ENCODE measurements at places on chromosomes 1 and 21.

DNA sequence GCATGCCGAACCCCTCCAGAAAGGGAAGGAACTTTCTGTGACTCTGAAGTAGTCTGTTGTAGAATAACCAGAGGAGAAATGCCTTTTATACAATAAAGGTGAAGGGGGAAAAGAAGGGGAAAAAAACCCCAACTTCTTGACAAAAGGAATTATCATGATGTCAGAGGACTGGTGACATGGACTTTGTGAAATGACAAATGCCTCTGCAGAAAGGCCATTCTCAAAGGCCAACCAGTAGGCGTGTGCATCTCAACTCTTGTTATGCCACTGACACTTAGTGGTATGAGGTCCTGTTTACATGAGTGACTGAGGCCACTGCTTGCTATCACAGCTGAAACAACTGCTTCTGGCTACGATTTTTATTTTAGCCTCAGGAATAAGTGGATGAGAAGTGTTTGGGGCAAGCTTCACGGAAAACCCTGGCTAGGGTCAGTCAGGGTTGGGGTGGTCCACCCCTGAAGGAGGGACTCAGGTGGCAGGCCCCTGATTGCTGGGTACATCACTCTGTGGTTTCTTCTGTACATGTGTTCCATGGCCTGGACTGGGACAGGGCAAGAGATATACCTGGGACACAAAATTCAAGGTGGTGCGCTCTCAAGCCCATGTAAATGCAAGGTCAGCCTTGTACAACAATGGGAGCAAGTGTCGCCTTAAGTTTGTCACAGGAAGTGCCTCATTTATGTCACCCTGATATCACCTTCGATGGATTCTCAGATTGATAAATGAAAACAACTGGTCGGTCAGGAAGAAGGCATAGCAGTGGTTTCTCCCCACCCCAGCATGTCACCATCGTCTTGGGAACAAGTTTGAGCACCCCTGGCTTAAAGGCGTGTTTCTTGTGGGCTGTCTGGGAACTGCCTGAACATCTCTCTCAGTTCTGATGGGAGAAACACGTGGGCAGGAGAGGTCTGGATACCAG, 12.4 kb downstream of the RUNX1 start:
- no peak for DNase-seq

DNA sequence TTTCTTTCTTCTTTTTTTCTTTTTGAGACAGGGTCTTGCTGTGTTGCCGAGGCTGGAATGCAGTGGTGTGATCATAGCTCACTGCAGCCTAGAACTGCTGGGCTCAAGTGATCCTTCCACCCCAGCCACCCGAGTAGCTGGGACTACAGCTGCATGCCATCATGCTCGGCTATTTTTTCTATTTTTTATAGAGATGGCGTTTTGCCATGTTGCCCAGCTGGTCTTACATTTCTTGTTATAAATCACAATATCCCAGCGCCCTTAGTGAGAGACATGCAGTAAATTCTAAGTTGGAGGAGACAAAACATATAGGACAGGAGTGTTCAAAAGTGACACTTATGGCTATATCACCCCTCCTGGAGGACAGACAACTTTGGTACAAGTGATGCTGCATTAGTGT, 31.3 kb upstream of the ACTN2 start:
- no peak for DNase-seq

- no peak for DNase-seq
These were observed 37.4 kb downstream of the XCL1 start for GRCh38 chr1:168613691-168614231.

GRCh38 chr1:237817277-237817676, 73.4 kb downstream of the ZP4 start:
- DNase-seq = no peak

DNA sequence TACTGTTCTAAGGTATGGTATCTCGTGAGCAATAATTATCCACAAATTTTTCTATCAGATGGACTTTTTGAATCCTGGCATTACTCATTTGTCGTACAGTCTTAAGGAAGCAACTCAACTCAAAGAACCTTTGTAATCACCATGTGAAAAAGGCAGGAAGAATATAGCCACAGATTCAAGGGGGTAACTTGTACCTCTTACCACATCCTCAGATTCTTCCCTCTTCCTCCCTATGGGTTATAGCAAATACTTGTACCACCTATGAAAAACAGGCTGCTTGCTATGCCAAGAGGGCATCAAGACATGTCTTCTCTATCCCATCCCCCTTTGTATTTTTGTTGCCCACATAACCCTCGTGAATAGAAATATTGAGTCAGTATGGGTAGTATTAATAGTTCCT, 616.6 kb upstream of the USP24 start:
- no peak for DNase-seq

Measured in stimulated activated CD8-positive, alpha-beta memory T cell treated with anti-CD3 and anti-CD28 coated beads, Interleukin-15, amount 100 ng/mL, for 4 hours (primary cell).